ENCODE measurements at places on chromosomes 11 and 22. TPM values are rescaled to one million over a fixed set of nuclear protein-coding genes. Genes with fewer than 3 reads are reported as not detected.

- H3K27ac ChIP-seq = no peak overlapping the region
- H3K27me3 ChIP-seq = peaks cover 1% of the 10 kb centered on the region
- H3K4me1 ChIP-seq = peaks cover 24% of the 10 kb centered on the region
- DNase-seq = no peak
Observed at GRCh38 chr22:22099833-22100812, 117.5 kb upstream of the TOP3B start.

- H3K27ac ChIP-seq = no peak overlapping the region
- H3K4me3 ChIP-seq = no peak overlapping the region
Observed at GRCh38 chr11:128946648-128947047, 4.0 kb upstream of the TP53AIP1 start.

DNA sequence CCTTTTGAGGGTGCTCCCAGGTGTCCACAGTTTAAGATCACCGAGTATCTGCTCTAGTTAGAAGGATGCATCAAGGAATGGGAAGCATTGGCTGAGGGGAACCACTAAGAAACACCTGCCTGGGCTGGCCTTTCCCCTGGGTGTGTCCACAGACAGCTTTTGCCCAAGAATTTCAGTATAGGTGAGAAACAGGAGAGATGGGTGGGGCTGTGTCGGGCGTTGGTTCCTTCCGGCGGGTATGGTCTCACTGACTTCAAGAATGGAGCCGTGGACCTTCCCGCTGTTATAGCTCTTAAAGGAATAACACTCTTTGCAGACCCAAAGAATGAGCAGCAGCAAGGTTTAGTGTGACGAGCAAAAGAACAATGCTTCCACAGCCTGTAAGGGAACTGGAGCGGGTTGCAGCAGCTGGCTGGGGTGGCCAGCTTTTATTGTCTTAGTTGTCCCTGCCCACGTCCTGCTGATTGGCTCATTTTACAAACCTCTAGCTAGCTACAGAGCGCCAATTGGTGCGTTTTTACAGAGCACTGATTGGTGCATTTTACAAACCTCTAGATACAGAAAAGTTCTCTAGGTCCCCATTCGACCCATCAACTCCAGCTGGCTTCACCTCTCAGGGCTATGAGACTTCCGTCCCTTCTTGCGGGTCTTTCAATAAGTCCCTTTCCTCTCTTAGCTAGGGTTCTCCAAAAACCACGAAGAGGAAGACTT is 2.4 kb downstream of the FADS1 start:
- DNase-seq = no peak
- peak overlapping the region; percentile 75 for H3K4me3 ChIP-seq
- H3K27me3 ChIP-seq = no peaks in the 10 kb centered on the region
- H3K36me3 ChIP-seq = peaks cover 20% of the 10 kb centered on the region
- H3K4me1 ChIP-seq = peaks cover 35% of the 10 kb centered on the region

- H3K36me3 ChIP-seq = no peaks in the 10 kb centered on the region
- H3K4me3 ChIP-seq = no peak overlapping the region
- DNase-seq = no peak
- no peaks in the 10 kb centered on the region for H3K27me3 ChIP-seq
Observed at GRCh38 chr11:124331873-124332272, 11.9 kb upstream of the OR8D2 start.

DNA sequence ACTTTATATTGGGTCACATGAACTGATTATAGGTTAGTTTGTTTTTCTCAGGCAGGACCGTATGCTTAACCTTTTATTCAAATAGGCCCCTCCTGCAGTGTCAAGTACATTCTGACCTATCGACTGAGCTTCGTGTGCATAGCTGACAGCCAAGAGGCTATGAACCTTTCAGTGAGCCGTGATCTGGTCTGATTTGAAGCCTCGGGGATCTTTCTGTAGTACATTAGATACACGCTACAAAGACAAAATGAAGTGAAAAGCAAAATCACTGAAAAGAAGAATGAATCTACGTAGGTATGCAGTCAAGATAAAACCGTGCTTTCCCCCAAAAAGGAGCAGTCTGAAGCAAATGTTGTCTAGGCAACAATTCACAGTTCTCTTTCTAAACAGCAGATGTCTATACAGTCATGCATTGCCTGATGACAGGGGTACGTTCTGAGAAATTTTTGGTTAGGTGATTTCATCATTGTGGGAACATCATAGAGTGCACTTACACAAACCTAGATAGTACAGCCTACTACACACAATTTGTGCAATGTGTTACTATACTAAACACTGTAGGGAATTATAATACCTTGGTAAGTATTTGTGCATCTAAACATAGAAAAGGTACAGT is 18.1 kb downstream of the JHY start:
- H3K27me3 ChIP-seq = no peaks in the 10 kb centered on the region
- H3K4me3 ChIP-seq = no peak overlapping the region
- no peaks in the 10 kb centered on the region for H3K36me3 ChIP-seq
- H3K4me1 ChIP-seq = no peaks in the 10 kb centered on the region

DNA sequence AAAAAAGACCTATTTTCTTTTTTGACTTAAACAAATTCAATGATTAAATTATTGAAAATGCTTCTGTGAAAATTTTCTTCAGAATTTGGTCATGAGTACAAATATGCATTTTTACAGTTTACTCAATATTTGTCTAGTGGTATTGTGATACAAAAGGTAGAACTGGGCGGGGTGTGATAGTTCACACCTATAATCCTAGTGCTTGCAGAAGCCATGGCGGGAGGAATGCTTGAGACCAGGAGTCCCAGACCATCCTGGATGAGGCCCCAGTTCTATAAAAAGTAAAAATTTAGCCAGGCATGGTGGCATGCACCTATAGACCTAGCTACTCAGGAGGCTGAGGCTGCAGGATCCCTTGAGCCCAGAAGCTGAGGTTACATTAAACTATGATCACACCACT is 90.6 kb downstream of the ARHGAP42 start:
- no peak for DNase-seq
- no peak overlapping the region for H3K27ac ChIP-seq
- H3K4me3 ChIP-seq = no peak overlapping the region
- no peaks in the 10 kb centered on the region for H3K4me1 ChIP-seq
- H3K27me3 ChIP-seq = no peaks in the 10 kb centered on the region

DNA sequence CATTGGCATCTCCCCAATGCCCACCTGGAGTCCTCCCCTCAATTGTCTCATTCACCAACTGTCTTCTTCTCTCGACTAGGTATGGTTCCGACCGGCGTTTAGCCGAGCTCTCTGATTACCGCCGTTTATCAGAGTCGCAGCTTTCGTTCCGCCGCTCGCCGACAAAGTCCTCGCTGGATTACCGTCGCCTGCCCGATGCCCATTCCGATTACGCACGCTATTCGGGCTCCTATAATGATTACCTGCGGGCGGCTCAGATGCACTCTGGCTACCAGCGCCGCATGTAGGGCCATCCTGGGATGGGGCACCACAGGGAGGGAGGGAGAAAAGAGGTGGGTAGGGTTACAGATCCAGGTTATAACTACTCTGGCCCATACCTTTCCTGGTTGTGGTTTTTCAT is 10.0 kb downstream of the RBM14 start:
- H3K27ac ChIP-seq = no peak overlapping the region
- H3K27me3 ChIP-seq = no peaks in the 10 kb centered on the region
- H3K36me3 ChIP-seq = peaks cover 92% of the 10 kb centered on the region
- DNase-seq = no peak
- no peak overlapping the region for H3K4me3 ChIP-seq
- no peaks in the 10 kb centered on the region for H3K4me1 ChIP-seq

DNA sequence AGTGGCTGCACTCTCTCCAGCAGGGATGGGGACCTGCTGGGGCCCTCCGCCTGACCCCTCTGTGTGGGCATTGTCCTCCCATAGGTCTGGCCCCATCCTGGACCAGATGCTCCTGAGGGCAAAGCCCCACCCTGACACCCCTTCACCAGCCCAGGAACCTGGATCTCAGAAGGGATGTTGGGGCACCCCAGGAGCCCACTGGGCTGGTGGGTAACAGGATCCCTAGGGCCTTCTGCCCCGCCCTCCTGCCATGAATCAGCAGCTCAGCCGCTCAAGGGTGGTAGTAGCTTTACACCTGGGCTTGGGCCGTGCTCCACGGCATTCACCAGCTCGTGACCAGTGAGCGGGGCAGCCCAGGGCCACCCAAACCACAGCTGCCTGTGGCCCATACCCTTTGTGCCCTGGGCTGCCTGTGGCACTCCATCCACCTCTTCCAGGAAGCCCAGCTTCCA is 1.0 kb upstream of the MAPK12 start:
- no peak overlapping the region for H3K27ac ChIP-seq
- H3K36me3 ChIP-seq = no peaks in the 10 kb centered on the region
- peaks cover 10% of the 10 kb centered on the region for H3K27me3 ChIP-seq

DNA sequence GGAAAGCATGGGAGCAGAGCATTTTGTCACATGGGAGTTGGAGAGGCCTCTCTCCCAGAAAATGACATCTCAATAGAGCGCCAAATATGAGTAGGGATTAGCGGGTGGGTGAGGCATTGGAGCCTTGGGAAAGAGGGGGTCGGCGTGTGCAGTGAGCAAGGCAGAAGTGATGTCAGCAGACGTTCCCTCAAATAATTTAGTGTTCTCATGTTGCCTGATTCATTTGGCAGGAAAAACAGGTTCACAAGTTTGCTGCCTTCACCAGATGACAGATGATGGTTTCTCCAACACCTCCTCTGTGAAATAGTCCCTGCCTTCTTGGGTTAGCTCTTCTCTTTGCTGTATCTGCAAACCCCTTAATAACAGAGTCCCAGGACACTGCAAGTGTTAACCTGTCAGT is 118.5 kb upstream of the ARHGAP20 start:
- H3K36me3 ChIP-seq = no peaks in the 10 kb centered on the region
- H3K27me3 ChIP-seq = no peaks in the 10 kb centered on the region
- DNase-seq = no peak
- no peak overlapping the region for H3K27ac ChIP-seq
- no peak overlapping the region for H3K4me3 ChIP-seq
- H3K4me1 ChIP-seq = no peaks in the 10 kb centered on the region

GRCh38 chr11:88535916-88536547 is 198.5 kb upstream of the CTSC start:
- no peaks in the 10 kb centered on the region for H3K36me3 ChIP-seq
- no peaks in the 10 kb centered on the region for H3K4me1 ChIP-seq
- no peaks in the 10 kb centered on the region for H3K27me3 ChIP-seq
- H3K4me3 ChIP-seq = no peak overlapping the region
- H3K27ac ChIP-seq = no peak overlapping the region
- no peak for DNase-seq

DNA sequence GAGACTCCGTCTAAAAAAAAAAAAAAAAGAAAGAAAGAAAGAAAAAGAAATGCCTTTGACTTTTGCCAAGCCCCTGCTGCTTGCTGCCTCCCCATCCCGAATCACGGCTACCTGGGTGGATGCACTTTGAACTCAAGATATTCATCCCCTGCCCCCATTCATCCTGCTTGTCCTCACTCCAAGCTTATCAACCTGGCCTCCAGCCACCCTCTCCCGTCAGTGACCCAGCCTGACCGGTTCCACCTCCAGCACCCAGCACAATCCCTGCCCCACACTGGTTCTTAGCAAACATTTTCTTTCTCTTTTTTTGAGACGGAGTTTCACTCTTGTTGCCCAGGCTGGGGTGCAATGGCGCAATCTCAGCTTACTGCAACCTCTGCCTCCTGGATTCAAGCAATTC is 44.4 kb downstream of the CYTH4 start:
- H3K4me3 ChIP-seq = no peak overlapping the region
- H3K4me1 ChIP-seq = peaks cover 9% of the 10 kb centered on the region
- H3K27ac ChIP-seq = no peak overlapping the region
- no peaks in the 10 kb centered on the region for H3K36me3 ChIP-seq

DNA sequence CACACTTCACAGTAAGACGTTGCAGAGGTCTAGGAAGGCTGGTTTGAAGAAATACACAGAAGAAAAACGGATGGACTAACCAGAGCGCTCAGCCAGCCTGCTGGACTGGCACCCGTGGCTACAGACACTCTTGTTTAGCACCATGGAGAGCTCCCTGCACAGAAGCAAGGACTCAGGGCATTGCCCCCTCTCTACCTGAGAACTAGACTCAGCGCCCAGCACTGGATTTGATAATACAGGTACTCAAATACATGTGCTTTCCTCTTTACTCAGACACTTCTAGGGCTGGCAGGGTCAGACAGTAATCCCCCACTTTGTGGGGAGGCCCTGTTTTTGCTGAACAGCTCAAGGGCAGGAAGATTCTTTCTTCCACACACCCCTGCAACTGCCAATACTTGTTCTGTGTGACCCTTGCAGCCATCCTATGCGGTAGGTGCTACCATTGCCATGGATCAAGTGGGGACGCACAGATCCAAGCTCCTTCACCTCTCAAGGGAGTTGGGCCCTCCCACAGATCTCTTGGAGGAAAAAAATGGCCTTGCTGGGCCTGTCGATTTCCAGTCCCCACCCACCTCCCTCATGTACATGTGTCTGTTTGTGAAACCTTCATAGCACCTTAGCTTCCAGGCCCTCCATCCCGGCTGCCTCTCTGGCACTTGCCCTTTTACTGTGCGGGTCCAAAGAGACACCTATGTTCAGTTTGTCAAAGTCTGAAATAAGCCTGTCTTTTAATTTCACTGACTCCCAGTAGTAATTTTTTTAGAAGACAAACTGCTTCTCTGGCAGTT is 5.1 kb upstream of the P2RX6 start:
- DNase-seq = no peak
- H3K4me3 ChIP-seq = no peak overlapping the region
- H3K27me3 ChIP-seq = peaks cover 8% of the 10 kb centered on the region
- no peaks in the 10 kb centered on the region for H3K36me3 ChIP-seq

- peaks cover 54% of the 10 kb centered on the region for H3K4me1 ChIP-seq
- H3K4me3 ChIP-seq = peak within 1 kb of the TSS; percentile 96
- H3K36me3 ChIP-seq = no peaks in the 10 kb centered on the region
- no peaks in the 10 kb centered on the region for H3K27me3 ChIP-seq
- peak; percentile 67 for DNase-seq
Observed at GRCh38 chr11:62546244-62546928, at the start of gene AHNAK. TSS of gene AHNAK (minus strand) at chr11:62546806. CDS start at chr11:62536098, 10,708 bp downstream.

DNA sequence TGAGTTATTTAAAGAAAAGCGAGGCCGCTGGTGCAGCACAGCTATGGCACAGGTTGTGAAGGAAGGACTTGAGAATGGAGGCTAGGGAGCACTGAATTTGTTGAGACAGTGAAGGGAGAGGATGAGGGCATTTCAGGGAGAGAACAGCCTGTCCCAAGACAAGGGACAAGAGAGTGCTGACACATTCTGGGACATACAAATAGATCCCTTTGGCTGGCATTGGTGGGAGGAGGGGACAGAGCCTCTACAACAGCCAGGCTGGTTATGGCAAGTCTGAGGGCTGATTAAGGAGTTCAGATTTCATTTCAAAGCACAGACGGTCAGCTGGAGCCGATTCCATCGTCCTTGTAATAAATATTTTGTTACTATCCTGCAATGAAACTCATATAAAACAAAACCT is 1.7 kb upstream of the SLC29A2 start:
- peaks cover 20% of the 10 kb centered on the region for H3K4me1 ChIP-seq
- H3K4me3 ChIP-seq = no peak overlapping the region
- no peak for DNase-seq

- H3K27ac ChIP-seq = no peak overlapping the region
- H3K4me3 ChIP-seq = no peak overlapping the region
- DNase-seq = no peak
- H3K4me1 ChIP-seq = no peaks in the 10 kb centered on the region
- peaks cover 10% of the 10 kb centered on the region for H3K36me3 ChIP-seq
Observed at GRCh38 chr22:37063431-37064420, 12.2 kb downstream of the KCTD17 start.

FXYD6 gene
- 71.9 TPM for polyA plus RNA-seq

TSGA10IP gene
- 0.71 TPM for polyA plus RNA-seq

C22orf31 gene
- not detected for polyA plus RNA-seq

DCHS1 gene
- polyA plus RNA-seq = 0.02 TPM

PKDREJ gene
- not detected for polyA plus RNA-seq

MRGPRX1 gene
- polyA plus RNA-seq = not detected

SCO2 gene
- polyA plus RNA-seq = 39.5 TPM

SEPTIN3 gene
- not detected for polyA plus RNA-seq
